IMR-90 (cell line): ENCODE measurements at places on chromosomes 16 and 17.

DNA sequence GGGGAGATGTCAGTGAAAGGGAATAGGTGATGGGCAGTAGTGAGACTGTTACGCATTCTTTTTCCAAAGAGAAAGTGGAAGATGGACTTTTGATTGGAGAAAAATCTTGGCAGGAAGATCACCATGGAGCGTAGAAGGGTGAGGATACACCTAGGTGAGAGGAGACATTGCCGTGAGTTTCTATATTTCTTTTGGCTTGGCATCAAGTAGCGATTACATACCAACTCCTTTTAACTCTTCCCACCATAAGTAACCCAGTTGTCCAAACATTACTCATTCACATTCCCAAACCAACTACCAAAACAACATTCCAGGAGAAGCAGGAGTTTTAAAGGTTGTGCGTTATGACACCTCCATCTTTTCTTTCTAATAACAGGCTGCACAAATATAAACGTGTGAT is 10.7 kb upstream of the KRT28 start:
- peak; percentile 67 for DNase-seq

- DNase-seq: no peak
Observed at GRCh38 chr16:54744998-54745397, 185.7 kb upstream of the IRX5 start.

DNA sequence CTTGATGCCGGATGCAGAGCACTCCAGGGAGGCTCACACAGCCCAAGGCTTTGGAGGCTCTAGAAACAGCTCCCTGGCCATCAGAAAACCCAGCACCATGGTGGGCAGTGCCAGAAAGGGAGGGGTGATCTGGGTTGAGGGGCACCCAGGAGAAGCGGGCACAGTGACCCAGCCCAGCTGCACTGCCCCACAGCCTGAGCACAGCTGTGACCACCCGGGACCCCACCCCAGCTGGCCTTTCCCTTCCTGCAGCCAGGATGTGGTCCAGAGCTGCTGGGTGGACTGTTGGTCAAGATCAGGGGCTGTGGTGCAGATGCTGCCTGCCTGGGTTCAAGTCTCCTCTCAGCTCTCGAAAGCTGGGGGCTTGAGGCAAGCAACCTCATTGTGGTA is 223.1 kb downstream of the ZNF423 start:
- DNase-seq: no peak

- DNase-seq: no peak
Observed at GRCh38 chr17:75147878-75148546, 6.3 kb downstream of the JPT1 start.

GRCh38 chr17:75814021-75814395 is 29.4 kb downstream of the UNK start:
- DNase-seq: no peak

- no peak for DNase-seq
Observed at GRCh38 chr16:82133798-82134197, 36.2 kb downstream of the MPHOSPH6 start.

GRCh38 chr17:2025622-2026309 is 632 bp upstream of the RTN4RL1 start:
- DNase-seq: peak; percentile 57

GRCh38 chr17:75181608-75182318 is 996 bp downstream of the SUMO2 start:
- DNase-seq: no peak

GRCh38 chr17:17313350-17313991 is 10.3 kb downstream of the NT5M start:
- DNase-seq: no peak

DNA sequence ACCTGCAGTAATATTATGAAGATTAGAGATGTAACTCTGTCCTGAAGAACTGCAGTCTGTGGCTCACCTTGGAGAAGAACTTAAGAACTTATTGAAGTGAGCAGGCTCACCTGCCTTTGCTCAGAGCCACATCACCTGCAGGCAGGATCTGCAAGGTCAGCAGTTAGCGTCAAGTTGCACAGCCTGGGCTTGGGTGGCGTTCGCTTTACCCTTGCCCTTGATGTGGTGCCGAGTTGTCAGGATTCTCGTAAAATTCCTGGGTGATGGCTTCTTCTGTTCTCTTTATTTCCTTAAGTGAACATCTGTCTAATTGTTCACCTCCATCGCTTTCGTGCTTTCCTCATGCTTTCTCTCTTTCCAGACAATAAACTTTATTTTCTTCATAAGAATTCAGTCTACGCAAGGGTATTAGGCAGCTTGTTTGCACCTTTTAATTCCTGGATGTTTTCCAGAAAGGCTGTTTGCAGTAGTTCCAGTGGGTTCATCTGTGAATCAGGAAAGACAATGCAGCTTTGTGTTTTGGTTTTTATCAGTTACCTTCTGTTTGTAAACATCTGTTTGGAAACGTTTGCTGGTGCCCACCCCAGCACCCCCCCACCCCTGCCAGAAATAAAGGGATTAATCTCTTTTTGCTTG is 254.3 kb downstream of the WWOX start:
- no peak for DNase-seq
